ENCODE measurements at places on chromosomes 12 and 14.

DNA sequence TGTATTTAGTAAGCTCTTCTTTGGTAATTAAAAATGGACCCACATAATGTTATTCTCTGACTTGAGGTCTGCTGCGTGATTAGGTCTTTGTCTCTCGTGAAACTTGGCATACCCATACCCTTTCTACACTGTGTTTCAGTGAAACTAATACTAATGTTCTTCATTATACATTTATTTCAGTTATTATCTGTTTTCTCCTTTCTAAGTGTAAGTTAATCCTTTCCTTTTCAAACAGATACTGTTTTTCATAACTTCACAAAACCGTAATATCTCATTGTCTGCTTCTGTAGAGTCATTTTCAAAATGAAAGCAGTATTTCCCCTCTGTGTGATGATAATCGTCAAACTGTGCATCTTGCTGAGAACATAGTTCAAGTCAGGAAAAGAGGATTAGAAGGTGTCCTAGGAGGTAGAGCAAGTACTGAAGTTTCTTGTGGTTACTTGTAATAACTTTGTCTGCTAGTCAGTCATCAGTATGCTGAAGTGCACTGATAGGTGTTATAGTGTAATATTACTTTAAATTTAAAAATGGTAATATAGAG lies 15.9 kb downstream of the PYROXD1 start:
- no peak for DNase-seq

- DNase-seq = no peak
Measured at GRCh38 chr14:31933716-31934115, 143.4 kb upstream of the ARHGAP5 start.

GRCh38 chr14:44778604-44779003 lies 183.1 kb downstream of the KLHL28 start:
- DNase-seq = no peak

DNA sequence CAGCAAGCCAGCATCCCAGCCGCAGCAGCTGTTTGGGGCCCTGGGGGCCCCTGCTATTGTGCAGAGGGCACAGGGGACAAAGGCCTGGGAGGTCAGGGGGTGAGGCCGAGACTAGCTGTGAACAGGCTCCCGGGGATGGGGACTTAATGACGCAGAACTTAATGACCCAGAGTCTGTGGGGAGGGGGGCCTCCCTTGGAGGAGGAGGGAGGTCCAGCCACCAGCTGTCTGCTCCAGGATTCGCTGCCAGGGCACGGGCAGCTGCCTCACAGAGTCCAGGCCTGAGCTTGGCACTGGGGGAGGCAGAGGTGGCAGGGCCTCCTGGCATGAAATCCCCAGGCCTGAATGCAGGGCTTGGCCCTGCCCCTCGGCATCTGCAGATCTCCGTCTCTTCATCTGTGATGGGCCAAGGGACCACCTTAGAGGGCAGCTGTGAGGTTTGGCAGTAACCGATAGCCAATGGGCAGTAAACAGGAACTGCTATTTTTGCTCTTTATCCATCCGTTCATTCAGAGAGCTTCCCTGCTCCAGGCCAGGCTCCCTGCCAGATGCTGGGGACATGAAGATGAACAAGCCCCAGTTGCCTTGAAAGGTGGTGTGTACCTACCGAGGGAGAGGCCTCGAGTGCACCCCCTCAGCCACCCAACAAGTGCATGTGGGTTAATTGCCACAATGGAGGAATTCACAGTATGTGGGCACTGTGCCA lies 6.7 kb downstream of the FAM222A start:
- no peak for DNase-seq

- DNase-seq = no peak
Measured at GRCh38 chr14:105023144-105023543, 2.3 kb upstream of the CDCA4 start.
